ENCODE measurements at places on chromosomes 12 and 14.

GRCh38 chr14:82999802-83000201, 1466.1 kb upstream of the SEL1L start:
- no peak for DNase-seq

- DNase-seq = no peak
Observed at GRCh38 chr12:116628450-116628793, 69.2 kb downstream of the MAP1LC3B2 start.

DNA sequence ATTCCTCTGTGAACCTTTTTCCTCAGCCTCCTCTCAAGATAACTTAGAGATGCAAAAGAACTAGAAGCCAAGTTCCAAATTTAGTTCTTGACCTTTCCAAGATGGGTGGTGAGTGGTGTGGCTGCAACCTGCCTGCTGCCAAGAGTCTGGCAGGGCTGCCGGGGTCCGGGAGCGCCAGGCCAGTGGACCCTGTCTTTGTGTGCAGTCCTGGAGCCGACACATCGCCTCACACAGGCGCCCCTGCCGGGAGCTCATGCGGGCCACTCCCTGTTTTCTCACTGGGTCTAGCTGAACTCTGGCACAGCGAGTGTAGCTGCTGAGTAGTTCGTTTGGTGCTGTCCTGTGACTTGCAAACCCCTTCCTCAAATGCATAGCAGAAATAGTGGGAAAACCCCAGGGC, 84.9 kb downstream of the CACNA1C start:
- DNase-seq = no peak

- no peak for DNase-seq
Observed at GRCh38 chr14:69600304-69600891, 11.0 kb upstream of the SUSD6 start.

- peak; percentile 21 for DNase-seq
Observed at GRCh38 chr14:90671382-90672234, 144.6 kb downstream of the TTC7B start.

DNA sequence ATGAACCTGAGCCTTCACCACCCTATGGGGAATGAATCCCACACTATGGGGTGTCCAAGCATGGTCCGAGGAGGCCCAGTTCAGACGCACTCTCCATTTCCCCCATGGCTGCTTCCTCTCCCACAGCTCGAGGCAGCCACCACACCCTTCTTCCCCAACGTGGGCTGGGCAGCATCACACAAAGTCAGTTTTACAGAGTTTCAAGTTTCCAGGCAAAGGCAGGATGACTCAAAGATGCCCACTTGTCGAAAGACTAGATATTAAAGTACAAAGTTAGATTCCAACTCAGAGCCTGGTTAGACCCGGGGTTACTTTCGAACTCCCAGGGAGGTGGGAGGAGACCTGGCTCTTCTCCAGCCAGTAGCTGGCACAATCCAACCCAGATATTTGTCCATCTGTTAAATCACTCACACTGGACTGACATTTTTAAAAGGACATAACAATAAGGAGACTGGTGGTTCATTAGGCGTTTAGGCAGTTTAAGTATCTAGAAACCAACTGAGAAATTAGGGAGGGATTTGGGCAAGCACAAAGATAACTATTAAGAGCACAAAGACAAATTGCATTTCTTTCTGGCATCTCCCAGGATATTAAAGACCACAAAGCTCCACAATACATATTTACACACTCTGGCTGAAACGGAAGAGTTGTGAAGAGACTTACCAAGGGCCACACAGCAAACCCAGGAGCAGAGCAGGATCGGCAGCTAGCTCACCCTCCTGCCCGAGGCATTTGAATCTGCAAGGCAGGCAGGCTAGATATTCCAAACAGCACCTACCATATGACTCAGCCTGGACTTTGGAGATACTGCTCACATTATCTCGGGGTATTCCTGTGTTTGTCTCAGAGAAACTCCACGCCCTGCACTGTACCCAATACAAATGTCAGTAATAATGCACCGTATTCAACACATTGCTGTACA, 34.8 kb downstream of the TMCC3 start:
- no peak for DNase-seq

DNA sequence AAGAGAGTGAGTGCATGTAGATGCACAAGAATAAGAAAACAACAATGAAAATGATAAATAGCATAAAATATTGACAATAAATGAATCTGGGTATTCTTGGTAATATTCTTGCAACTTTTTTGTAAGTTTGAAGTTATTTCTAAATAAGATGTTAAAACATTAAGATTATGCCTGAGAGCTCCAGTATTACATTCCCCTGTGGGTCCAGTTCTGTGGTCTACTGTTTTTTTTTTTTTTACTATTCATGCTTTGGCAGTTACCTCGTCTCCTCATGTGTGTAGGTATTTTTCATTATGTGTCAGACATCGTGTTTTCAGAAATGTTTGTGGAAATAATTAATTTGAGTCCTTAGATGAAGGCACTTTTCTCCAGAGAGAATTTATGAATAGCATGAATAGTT, 386.2 kb downstream of the AACS start:
- no peak for DNase-seq

DNA sequence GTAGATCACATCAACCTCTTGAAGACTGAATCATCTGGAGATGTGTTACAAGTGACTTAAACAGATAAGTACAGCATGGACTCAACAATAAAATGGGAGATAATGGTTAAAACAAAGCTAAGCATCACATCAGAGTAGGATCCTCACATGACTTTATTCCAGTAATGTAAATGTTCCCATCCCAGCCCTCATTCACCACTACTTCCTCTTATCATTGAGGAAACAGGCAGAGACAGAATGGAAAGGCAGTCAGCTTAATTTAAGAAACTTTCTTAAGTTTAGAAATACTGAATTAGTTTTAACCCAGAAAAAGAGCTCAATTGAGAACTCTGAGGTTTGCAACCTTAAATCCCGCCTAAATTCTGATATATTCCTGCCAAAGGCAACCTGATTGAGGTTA, 1.2 kb upstream of the ALG10 start:
- no peak for DNase-seq

GRCh38 chr12:82898441-82898840, 211.7 kb downstream of the TMTC2 start:
- no peak for DNase-seq

GRCh38 chr14:101584055-101584859, 23.0 kb downstream of the DIO3 start:
- no peak for DNase-seq

DNA sequence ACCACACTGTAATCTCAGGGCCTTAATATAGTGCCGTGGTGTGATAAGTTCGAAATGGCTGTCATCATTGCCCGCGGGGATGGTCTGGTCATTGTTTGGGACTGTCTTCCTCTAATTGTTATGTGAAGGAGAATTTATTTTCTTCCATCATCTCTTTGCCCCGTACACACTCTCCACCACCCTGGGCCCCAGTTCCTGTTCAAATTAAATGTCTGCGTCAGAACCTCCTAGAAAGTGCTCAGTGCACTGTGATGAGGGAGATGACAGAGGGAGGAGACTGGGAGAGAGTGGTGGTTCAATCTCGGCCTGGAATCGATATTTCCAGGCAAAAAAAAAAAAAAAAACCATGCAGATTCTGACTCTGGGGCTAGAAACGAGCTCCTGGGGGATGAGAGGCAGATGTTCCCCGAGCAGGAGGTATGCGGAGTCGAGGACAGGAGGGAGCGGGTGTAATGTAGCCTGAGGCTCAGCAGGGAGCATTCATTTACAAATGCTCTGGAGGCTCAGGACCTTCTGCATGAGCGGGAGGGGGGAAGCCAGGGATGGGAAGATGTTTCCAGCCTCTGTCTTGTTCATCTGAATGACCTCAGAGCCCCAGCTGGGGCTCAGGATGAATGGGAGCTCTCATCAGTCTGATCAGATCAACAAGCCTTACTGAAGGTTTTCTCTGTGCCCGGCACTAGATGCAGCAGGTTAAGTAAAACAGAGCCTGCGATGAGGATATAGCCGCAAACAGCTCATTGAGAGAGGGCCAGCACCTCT, 219.5 kb downstream of the TBX5 start:
- no peak for DNase-seq

DNA sequence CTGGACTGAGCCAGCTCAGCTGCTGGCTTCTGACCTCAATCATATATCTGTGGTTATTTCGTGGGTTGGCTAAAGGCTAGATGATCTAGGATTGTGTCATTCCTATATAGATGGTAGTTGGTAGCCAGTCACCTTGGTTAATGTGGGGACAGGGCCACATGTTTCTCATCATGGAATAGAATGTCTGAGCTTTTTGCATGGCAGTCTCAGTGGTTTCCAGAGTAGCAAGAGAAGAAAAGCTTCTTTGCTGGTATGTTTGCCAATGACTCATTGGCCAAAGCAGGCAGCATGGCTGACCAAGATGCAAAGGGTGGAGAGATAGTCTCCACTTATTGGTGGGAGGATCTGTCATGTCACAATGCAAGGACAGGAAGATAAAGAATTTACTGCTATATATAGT, 746.4 kb upstream of the FLRT2 start:
- DNase-seq = no peak

- no peak for DNase-seq
Observed at GRCh38 chr12:54215989-54216796, 27.4 kb upstream of the SMUG1 start.

DNA sequence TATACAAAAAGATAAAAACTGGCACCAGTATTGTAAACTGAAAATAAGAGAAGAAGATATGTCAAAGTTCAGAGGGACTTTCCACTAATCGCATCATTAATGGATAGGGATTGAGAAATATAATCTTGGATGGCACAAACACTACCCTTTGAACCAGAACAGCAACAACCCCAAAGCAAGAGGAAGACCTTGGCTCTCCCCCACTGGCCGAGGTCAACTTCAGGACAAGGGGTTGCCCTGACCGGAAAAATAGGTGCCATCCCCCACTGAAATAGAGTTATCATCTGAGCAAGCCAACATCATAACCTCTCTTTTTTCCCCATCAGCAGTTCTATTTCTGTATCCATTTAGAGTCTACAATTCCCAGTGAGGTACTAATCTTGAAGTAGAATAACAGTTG, 72.4 kb upstream of the PCED1B start:
- DNase-seq = no peak

Measured in dermis microvascular lymphatic vessel endothelial cell (primary cell).